ENCODE measurements at places on chromosomes 12 and 14. TPM values are rescaled to one million over a fixed set of nuclear protein-coding genes. Genes with fewer than 3 reads are reported as not detected.

GRCh38 chr14:74507085-74507484, 13.5 kb downstream of the ISCA2 start:
- H3K4me3 ChIP-seq: no peak overlapping the region
- DNase-seq: peak; percentile 13
- H3K27me3 ChIP-seq: no peaks in the 10 kb centered on the region
- H3K36me3 ChIP-seq: no peaks in the 10 kb centered on the region

DNA sequence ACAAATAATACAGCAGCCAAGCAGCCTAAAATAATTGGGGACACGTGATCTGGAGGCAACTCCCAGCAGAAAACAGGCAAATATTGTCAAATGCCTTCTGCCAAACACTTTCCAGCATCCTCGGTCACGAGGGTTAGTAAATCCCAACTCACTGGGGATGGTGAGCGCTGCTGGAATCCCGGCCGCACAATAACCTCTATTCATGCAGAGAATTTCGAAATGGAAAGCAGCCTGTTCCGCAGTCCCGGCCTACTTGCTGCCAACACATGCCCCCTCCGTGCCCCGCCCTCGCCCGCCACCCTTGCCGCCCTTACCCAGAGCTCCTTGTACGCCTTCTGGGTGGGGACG, 62.2 kb downstream of the RFX4 start:
- peak overlapping the region; percentile 91 for H3K27ac ChIP-seq
- no peaks in the 10 kb centered on the region for H3K27me3 ChIP-seq
- peak; percentile 89 for DNase-seq
- no peaks in the 10 kb centered on the region for H3K36me3 ChIP-seq
- H3K4me1 ChIP-seq: no peaks in the 10 kb centered on the region
- no peak overlapping the region for H3K4me3 ChIP-seq

GRCh38 chr14:102232348-102232625, 72.7 kb downstream of the MOK start:
- no peak overlapping the region for H3K27ac ChIP-seq
- no peak overlapping the region for H3K4me3 ChIP-seq
- no peaks in the 10 kb centered on the region for H3K4me1 ChIP-seq
- DNase-seq: no peak
- H3K36me3 ChIP-seq: no peaks in the 10 kb centered on the region

DNA sequence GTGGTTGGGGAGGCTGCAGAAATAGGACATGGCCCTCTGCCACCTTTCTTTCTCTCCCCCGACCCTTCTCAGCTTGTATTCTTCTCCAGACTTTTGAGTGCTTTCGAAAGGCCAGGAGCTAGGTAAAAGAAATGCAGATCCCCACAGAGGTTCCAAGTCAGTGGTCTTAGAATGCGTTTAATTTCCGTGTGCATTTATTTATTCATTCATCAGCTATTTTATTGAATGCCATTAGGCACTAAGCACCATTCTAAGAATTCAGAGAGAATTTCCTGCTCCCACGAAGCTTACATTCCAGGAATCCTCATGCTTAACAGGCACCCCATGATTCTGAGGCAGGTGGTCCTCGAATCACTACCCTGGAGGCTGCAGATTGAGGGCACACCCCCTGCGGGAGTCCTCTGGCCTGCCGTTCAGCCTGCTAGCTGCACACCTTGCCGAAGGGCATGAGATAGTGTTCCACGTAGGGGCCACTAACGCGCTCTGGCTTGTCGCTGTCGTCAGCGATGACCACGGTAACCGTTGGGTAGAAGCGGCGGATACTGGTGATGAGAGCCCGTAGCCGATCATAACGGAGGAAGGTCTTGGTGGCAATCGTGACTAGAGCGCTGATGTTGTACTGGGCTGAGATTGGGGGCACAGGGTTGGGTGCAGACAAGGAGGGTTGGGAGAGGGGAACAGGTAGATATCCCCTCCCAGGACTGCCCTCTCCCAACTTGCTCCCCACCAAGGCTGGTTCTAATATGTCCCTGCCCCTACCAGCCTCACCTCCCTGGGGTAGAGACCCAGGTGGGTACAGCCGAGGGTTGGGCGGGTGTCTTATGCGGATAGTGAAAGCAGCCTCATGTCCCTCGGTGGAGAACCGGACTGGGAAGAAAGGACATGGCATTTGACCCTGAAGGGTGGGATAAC, 4.5 kb downstream of the B4GALNT1 start:
- no peaks in the 10 kb centered on the region for H3K36me3 ChIP-seq
- no peaks in the 10 kb centered on the region for H3K27me3 ChIP-seq
- H3K27ac ChIP-seq: no peak overlapping the region
- DNase-seq: no peak

- H3K4me3 ChIP-seq: no peak overlapping the region
- DNase-seq: peak; percentile 34
- no peaks in the 10 kb centered on the region for H3K27me3 ChIP-seq
- H3K27ac ChIP-seq: no peak overlapping the region
Observed at GRCh38 chr14:100738704-100739131, 12.0 kb downstream of the DLK1 start.

- no peak for DNase-seq
- no peaks in the 10 kb centered on the region for H3K27me3 ChIP-seq
- no peak overlapping the region for H3K4me3 ChIP-seq
- H3K4me1 ChIP-seq: no peaks in the 10 kb centered on the region
- peak overlapping the region; percentile 68 for H3K27ac ChIP-seq
Observed at GRCh38 chr14:50225067-50225973, 6.1 kb downstream of the SOS2 start.

The ZCCHC8 gene
- total RNA-seq: 16.8 TPM

- H3K36me3 ChIP-seq: no peaks in the 10 kb centered on the region
- DNase-seq: no peak
- H3K27ac ChIP-seq: no peak overlapping the region
- no peak overlapping the region for H3K4me3 ChIP-seq
- no peaks in the 10 kb centered on the region for H3K27me3 ChIP-seq
Observed at GRCh38 chr12:114776731-114777442, 92.9 kb upstream of the TBX3 start.

- no peak overlapping the region for H3K4me3 ChIP-seq
- no peaks in the 10 kb centered on the region for H3K36me3 ChIP-seq
- H3K27me3 ChIP-seq: no peaks in the 10 kb centered on the region
Observed at GRCh38 chr12:57983146-57983857, 41.9 kb downstream of the ATP23 start.

The SLC6A13 gene
- not detected for total RNA-seq

The DHRS2 gene
- 4.6 TPM for total RNA-seq

GRCh38 chr12:29879606-29880308, 96.0 kb upstream of the TMTC1 start:
- H3K4me3 ChIP-seq: no peak overlapping the region
- H3K4me1 ChIP-seq: no peaks in the 10 kb centered on the region
- H3K27ac ChIP-seq: no peak overlapping the region
- no peak for DNase-seq
- no peaks in the 10 kb centered on the region for H3K27me3 ChIP-seq

The ZNF891 gene
- total RNA-seq: 5.7 TPM

The MORN3 gene
- 2.0 TPM for total RNA-seq

GRCh38 chr14:53110096-53110495, 43.0 kb downstream of the DDHD1 start:
- no peak for DNase-seq
- no peaks in the 10 kb centered on the region for H3K36me3 ChIP-seq
- H3K27ac ChIP-seq: no peak overlapping the region

DNA sequence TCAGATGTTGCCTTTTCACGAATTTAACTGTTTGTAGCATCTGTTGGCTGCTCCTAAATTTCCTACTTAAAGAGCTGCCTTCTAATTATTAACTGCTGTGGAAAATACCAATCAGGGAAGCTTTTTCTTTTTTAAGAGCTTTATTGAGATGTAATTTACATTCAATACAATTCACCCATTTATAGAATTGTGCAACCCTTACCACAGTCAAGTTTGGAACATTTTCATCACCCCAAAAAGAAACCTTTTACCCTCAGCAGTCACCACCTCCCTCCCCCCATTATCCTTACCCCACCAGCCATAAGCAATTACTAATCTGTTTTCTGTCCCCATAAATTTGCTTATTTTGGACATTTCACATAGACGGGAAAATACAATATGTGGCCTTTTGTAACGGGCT, 1.4 kb downstream of the PCNX4 start:
- H3K27ac ChIP-seq: peak overlapping the region; percentile 100
- peak overlapping the region; percentile 78 for H3K4me3 ChIP-seq
- no peaks in the 10 kb centered on the region for H3K36me3 ChIP-seq
- no peaks in the 10 kb centered on the region for H3K4me1 ChIP-seq
- no peak for DNase-seq

The VIPAS39 gene
- 19.2 TPM for total RNA-seq

GRCh38 chr12:10562306-10562933, 51.0 kb downstream of the MAGOHB start:
- H3K4me1 ChIP-seq: no peaks in the 10 kb centered on the region
- H3K36me3 ChIP-seq: no peaks in the 10 kb centered on the region
- DNase-seq: no peak
- no peak overlapping the region for H3K4me3 ChIP-seq
- H3K27me3 ChIP-seq: no peaks in the 10 kb centered on the region
- no peak overlapping the region for H3K27ac ChIP-seq

The TMEM132C gene
- total RNA-seq: 54.1 TPM

GRCh38 chr12:119311878-119312277, 22.7 kb upstream of the CCDC60 start:
- no peak overlapping the region for H3K4me3 ChIP-seq
- no peaks in the 10 kb centered on the region for H3K36me3 ChIP-seq
- H3K27ac ChIP-seq: no peak overlapping the region
- H3K27me3 ChIP-seq: no peaks in the 10 kb centered on the region
- no peaks in the 10 kb centered on the region for H3K4me1 ChIP-seq

GRCh38 chr12:43352001-43352400, 200.0 kb downstream of the ADAMTS20 start:
- no peaks in the 10 kb centered on the region for H3K27me3 ChIP-seq
- no peak overlapping the region for H3K4me3 ChIP-seq
- no peaks in the 10 kb centered on the region for H3K4me1 ChIP-seq
- no peaks in the 10 kb centered on the region for H3K36me3 ChIP-seq
- DNase-seq: no peak

- H3K27me3 ChIP-seq: no peaks in the 10 kb centered on the region
- no peak overlapping the region for H3K4me3 ChIP-seq
- H3K27ac ChIP-seq: no peak overlapping the region
- H3K4me1 ChIP-seq: no peaks in the 10 kb centered on the region
- no peaks in the 10 kb centered on the region for H3K36me3 ChIP-seq
- no peak for DNase-seq
Observed at GRCh38 chr12:2324387-2324786, 271.6 kb downstream of the CACNA1C start.
